Pulmonary artery endothelial cell (primary cell): ENCODE measurements at places on chromosomes 11 and 22. TPM values are rescaled to one million over a fixed set of nuclear protein-coding genes. Genes with fewer than 3 reads are reported as not detected.

Gene CALCA
- total RNA-seq, result not detected in 2 replicates

Gene OR2AT4
- not detected in 2 replicates for total RNA-seq

Gene BIRC3
- total RNA-seq, result 3.5 and 12.0 TPM in 2 replicates

Gene KRTAP5-10
- total RNA-seq, result not detected in 2 replicates

Gene REXO2
- total RNA-seq, result 172 and 187 TPM in 2 replicates
